Activated CD4-positive, alpha-beta T cell treated with anti-CD3 and anti-CD28 coated beads, Interleukin-2, amount 50 U/mL, for 48 hours (primary cell): ENCODE measurements at places on chromosomes 2 and 18.
A peak's percentile ranks its signal among the peaks of the same experiment; 100 is the strongest.

DNA sequence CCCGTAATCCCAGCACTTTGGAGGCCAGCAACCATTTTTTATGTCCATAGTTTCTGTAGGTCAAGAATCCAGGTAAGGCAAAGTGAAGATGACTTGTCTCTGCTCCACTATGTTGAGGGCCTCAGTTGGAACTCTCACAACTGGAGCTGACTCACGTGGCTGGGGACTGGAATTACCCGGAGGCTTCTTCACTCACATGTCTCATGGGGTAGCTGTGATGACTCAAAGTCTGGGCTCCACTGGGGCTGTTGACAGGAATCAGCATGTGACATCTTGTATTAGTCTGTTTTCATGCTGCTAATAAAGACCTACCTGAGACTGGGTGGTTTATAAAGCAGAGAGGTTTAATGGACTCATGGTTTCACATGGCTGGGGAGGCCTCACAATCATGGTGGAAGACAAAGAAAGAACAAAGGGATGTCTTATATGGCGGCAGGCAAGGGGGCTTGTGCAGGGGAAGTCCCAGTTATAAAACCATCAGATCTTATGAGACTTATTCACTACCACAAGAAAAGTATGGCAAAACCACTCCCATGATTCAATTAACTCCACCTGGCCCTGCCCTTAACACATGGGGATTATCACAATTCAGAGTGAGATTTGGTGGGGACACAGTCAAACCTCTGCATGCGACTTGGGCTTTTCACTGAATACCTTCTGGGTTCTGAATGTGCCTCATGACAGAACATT lies 7.8 kb upstream of the PPP1R1C start:
- peak; percentile 31 for DNase-seq

DNA sequence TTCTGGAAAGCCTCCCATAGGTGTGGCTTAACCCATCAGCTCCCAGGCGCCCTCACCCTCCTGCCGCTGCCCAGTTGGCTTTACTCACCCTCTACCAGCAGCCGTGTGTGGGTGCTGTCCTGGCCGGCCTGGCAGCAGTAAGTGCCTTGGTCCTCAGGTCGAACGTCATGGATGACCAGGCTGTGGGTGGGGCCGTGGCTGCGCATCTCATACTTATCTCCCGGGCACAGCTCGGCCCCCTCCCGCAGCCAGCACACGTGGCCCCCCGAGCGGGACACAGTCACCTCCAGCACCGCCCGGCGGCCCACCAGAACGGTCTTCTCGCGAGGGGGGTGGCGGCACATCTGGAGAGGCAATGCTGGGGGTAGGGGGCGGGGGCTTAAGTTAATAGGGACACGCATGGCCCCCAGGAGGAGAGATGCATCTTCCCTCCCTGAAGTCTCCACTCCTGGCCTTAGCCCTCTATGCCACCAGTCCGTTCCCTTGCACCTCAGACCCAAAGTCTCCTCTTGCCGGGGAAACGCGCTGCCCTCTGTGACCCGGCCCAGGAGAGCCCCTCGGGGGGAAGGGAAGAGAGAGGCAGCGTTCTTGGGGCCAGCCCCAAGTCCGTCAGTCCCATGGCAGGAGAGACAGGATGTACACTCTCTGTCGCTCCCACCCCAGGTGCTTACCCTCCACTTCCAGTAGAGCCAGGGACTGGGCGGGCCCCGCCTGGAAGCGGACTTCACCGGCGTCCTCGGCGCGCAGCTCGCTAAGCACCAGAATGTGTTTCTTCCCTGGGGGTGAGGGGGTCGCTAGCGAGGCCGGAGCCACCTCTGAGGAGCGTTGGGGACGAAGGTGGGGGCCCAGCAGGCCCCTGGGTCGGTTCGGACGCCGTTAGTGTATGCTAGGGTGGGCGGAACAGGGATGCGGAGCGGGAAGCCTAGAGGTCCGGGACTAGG lies 7.9 kb downstream of the TMEM198 start:
- DNase-seq: no peak

GRCh38 chr2:14996351-14997014 lies 364.0 kb downstream of the LRATD1 start:
- no peak for DNase-seq

DNA sequence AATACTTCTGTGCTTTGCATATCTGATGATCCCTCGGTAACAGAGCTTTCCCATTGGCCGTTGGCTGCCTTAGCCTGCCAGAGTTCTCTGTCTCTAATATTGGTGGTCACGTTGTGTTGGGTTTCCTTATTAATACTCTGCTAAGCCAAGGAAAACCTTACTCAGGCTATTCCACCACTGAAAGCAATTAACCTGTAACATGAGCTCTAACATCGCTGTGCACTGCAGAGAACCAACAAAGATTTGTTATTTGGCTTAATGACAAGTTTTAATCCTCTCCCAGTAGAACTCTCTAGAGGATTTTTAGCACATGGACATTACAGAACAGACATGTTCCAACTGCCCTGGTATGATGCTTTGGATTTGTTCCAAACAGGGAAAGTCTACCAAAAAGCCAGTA lies 825.9 kb upstream of the POU3F3 start:
- no peak for DNase-seq

GRCh38 chr2:241724259-241724974 lies 10.0 kb upstream of the D2HGDH start:
- DNase-seq: no peak

GRCh38 chr2:28133778-28134177 lies 243.2 kb downstream of the BABAM2 start:
- no peak for DNase-seq

GRCh38 chr18:33749834-33750233 lies 171.8 kb downstream of the ASXL3 start:
- DNase-seq: no peak

DNA sequence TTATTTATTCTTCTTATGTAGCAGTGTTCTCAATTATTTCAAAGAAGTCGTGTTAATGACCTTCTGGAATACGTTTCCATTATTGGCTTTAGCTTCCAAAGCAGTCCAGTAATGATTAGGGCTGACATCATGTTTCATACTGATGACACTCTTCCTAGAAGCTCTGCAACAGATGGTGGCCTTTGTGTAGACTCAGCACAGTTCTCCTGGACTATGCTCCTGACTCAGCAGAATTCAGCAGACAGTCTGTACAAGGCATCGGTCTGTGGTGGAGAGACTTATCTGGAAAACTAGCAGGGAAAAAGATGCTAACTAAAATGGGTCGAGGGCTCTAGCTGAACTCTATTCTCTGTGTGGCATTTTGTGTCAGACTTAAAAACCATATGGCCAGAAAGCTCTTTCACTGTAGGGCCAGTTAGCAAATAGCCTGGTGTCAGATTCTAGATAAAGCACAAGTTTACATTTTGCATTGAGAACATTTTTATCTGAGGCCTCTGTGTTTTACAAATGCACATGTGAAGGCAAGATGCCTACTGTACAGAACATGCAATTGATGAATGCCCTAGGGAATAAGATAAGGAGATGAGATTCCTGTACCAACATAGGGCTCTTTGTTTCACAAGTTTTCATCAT lies 35.1 kb downstream of the GULP1 start:
- no peak for DNase-seq

- DNase-seq: no peak
Observed at GRCh38 chr2:135667045-135667444, 74.6 kb upstream of the UBXN4 start.

GRCh38 chr2:157720504-157720903 lies 91.8 kb upstream of the ACVR1C start:
- no peak for DNase-seq

- DNase-seq: no peak
Observed at GRCh38 chr2:96636551-96637171, 1.5 kb downstream of the KANSL3 start.

DNA sequence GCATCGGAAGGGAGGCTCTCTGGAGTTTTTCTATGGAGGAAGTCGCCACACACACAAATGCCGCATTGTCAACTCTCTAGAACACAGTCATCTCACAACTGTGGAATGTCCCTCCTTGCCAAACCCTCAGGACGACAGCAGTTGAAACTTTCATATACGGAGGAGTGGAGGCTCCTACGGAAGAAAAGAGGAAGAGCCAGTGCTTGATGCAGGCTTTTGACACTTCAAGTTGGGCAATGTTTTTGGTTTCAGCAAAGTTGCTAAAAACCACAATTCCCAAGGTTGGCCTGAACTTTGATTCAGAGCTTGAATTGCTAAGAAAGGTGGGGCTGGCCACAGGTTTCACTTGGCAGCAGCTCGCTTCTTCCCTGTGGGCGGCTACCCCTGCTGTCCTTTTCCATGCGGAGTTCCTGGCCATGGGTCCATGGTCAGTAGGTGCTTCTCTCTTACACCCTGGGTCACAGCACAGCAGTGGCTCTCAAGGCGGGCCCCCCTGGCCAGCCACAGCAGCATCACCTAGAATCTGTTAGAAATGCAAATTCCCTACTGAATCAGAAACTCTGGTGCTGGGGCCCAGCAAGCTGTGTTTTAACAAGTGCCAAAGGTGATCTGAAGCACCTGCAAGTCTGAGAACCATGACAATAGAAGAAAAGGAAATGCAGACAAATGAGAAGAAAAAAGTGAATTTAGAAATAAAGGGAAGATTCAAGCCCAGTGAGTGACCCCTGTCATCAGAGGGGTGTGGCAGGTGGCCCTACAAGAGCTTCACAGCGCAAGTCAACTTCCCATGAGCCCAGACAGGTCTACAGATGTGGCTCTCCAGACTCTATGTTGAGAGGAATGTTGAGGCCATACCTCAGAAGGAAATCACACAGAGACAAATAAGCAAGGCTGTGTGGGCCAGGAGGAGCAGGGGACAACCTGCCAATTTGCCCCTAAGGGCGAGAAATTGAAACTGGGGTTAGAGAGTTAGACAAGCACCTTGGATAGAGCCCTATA lies 856.4 kb downstream of the RNF144A start:
- DNase-seq: peak; percentile 49

DNA sequence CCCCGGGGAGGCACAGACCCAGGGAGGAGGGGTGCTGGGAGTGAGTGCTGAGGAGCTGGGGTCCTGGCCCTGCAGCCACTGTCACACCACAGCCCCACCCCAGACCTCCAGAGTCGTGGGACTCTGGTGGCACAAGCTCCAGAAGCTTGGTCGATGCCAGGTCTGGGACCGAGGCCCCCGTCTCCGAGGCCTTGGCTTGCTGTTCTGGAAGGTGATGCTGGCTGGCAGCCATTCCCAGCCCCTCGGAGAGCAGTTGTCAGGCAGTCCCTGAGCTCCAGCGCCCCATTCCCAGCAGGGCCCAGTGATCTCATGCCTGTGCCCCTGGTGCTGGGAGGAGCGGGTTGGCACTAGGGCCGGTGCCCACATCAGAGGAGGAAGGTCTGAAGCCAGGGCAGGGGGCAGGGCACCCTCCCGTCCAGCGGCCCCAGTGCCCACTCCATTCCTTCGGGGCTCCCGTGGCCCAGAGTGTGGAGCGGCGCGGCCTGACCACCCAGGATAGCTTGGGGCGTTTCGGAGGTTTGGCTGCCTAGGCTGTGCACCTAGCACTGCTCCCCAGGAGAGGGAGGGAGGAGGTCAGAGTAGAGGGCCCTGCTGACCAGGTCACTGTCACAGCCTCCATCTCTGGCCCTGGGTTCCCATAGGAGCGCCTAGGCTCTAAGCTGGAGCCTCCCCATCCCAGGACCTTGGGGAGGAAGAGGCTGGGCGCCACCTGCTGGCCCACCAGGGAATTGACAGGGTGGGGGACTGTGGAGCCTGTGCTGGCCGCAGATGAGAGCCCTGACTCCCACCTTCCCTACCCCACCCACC lies 16.8 kb upstream of the ALPI start:
- DNase-seq: peak; percentile 61

DNA sequence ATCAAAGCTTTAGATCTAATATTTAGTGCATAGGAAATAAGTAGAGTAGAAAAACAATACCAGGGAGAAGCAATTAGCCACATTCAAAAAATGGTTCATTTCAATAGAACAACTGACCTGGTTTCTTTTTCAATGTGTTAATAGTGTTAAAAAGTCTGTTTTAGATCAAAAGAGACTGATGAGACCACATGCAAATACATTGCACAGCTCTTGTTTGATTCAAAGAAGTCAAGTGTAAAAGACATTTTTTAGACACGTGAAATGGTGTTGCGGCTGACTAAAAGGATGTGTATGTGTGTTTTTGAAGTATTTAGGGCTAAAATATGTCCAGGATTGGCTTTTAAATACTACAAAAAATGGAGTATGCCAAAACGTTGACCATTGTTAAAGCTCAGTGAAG lies 1.2 kb upstream of the AOX1 start:
- no peak for DNase-seq

GRCh38 chr2:134669731-134670669 lies 48.8 kb downstream of the TMEM163 start:
- DNase-seq: no peak

- DNase-seq: no peak
Observed at GRCh38 chr18:22914633-22915032, 18.5 kb upstream of the RBBP8 start.

- no peak for DNase-seq
Observed at GRCh38 chr2:200852605-200853004, 11.9 kb downstream of the CLK1 start.

DNA sequence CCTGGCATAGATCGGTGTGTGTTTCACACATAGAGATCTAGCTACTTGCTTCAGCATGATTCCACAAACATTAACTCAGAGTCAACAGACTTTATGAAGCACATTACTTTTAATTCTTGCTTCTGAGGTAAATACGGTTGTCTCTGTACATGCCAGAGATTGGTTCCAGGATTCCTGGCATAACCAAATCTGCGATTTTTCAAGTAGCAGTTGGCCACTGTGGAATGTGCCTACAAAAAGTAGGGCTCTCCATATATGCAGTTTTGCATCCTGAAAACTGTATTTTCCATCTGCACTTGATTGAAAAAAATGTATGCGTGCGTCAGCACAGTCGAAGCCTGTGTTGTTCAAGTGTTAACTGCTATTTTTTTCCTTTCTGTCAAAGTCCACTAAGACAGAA lies 85.0 kb downstream of the ZAP70 start:
- no peak for DNase-seq

GRCh38 chr2:233362742-233363141 lies 8.4 kb downstream of the DGKD start:
- DNase-seq: no peak

GRCh38 chr2:187655001-187655400 lies 100.8 kb upstream of the TFPI start:
- no peak for DNase-seq

DNA sequence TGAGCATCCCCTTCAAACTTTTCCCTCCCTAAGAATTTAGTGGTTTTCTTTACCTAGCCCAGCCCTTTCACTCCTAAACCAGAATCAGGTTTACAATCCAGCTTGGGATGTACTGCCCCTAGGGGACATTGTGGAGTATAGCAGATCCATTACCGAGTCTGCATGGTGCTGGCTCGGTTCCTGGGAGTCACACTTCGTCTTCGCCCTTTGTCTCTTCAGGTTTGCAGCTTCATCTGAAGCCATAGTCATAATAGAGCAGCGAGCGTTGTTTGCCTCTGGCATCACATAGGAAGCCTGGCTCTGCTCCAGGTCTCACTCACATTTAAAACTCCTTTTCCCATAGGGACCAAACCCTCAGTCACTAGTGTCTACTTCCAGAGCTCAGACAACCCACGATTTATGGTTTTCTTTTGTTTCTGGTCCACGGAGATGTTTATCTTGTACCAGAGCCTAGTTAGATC lies 16.8 kb upstream of the LYPD6 start:
- DNase-seq: no peak

- no peak for DNase-seq
Observed at GRCh38 chr18:27366151-27366550, 181.0 kb upstream of the CHST9 start.

- no peak for DNase-seq
Observed at GRCh38 chr2:96649342-96649741, 6.8 kb downstream of the FER1L5 start.

GRCh38 chr2:147392180-147392579 lies 452.6 kb upstream of the ACVR2A start:
- DNase-seq: no peak
